ENCODE measurements at places on chromosomes 6 and 20.

DNA sequence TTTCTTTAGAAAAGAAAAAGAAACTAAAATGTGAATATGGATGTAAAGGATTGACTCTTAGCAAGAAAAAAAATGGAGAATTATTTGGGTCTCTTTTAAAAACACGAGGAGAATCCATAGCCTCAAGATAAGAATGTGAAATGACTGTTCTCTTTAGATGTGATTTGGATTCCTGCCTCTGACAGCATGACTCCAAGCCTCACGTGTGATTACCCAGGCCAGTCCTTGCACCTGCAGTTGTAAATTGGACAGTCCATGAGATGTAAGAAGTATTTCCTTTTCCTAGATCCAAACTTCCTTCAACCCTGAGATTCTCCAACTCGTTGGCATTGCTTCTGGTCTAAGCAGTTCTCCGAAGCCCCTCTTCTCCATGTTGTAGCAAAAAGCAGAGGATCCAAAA is 31.9 kb downstream of the SLC2A12 start:
- DNase-seq: no peak

GRCh38 chr6:169885131-169885530 is 133.7 kb downstream of the ERMARD start:
- no peak for DNase-seq

- DNase-seq: no peak
These were observed 10.3 kb downstream of the RBM38 start for GRCh38 chr20:57401565-57401918.

- DNase-seq: no peak
These were observed 502.4 kb downstream of the BCKDHB start for GRCh38 chr6:80608881-80609280.

DNA sequence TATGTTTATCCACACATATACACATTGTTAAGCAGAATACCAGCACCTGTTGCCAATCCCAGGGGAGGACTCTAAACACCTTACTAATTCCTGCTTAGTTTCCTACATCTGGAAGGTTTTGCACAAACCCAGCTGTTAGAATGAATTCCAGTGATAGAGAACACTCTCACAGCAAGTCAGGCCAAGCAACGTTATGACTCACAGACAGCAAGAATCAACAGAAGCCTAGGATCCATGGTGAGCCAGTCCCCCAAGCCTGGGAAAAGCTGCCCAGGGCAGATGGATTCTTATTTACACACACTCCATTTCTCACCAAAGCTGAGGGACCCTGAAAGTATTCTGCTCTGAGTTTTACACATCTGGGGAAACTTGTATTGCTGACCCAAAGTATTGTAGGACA is 291.7 kb downstream of the SLC35F1 start:
- DNase-seq: no peak

- no peak for DNase-seq
These were observed 422.6 kb downstream of the HTR1B start for GRCh38 chr6:77040568-77041195.

DNA sequence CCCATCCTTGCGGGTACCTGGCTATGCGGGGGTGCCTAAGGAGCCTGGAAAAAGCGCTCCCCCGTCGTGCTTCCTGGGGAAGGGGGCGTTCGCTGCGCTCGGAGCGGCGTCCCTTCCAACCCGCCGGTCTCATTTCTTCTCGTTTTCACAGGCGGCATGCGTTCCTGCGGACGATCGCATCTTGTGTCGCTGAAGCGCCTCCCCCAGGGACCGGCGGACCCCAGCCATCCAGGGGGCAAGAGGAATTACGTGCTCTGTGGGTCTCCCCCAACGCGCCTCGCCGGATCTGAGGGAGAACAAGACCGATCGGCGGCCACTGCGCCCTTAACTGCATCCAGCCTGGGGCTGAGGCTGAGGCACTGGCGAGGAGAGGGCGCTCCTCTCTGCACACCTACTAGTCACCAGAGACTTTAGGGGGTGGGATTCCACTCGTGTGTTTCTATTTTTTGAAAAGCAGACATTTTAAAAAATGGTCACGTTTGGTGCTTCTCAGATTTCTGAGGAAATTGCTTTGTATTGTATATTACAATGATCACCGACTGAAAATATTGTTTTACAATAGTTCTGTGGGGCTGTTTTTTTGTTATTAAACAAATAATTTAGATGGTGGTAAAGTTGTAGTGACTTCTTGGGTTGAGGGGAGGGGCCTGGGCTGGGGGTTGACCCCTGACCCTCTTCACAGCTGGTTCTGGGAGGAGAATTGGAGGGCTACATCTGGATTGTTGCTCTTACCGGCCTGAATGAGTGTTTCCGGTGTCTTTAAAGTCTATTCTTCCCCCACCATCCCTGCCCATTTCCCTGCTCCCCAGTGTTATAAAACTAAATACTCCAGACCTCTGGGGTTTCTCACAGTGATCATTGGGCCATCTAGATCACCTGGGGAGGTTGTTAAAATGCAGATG is 1.1 kb downstream of the ID1 start:
- DNase-seq: no peak

DNA sequence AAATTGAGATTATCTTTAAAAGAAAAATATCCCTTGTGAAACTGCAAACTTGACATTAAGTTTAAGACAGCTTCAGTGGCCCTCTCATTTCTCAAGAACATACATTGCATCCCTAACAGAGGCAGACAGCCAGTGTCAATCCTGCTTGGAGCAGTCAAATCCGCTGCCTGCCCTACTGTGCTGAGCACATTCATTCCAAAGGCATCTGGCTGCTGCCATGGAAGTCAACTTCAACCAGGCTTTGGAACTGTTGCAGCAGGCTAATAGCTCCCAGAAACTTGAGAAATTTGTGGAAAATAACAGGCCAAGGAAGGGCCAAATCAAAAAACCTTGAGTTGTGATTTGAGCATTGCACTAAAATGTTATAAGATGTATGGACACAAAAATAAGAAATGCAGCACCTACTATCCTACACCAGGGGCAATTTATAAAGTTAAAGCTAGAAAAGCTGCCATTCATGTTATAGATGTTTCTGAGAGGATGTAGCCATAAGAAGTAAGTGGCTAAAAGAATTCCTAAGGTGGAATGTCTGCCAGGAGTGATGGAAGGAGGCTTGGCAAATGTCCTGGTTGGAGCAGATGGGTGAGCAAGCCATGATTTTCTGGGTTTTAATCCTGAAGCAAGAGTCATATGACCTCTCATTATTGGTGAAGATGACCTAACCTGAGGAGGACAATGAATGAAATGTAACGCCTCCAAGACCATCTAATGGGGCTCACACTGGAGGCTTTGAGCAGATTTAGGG is 31.4 kb upstream of the HAO1 start:
- DNase-seq: no peak

DNA sequence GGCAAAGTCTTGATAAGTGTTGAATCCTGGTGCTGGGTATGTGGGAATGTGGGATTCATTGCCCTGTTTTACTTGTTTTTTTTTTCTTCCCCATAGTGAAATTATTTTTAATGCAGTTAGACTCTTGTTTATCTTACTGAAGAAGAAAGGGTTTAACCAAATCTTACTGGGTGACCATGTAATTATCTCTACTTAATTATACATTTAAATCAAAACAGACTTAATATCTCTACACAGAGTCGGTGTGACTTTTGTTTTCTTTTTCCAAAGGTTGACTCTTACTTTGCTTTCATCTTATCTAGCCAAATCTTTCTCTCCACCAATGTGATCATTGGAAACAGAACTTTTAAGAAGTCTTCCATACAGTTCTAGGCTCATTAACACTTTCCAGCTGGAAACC is 67.7 kb upstream of the DYNLRB1 start:
- DNase-seq: no peak
